T-cell (primary cell): ENCODE measurements at places on chromosomes 1 and 21.

DNA sequence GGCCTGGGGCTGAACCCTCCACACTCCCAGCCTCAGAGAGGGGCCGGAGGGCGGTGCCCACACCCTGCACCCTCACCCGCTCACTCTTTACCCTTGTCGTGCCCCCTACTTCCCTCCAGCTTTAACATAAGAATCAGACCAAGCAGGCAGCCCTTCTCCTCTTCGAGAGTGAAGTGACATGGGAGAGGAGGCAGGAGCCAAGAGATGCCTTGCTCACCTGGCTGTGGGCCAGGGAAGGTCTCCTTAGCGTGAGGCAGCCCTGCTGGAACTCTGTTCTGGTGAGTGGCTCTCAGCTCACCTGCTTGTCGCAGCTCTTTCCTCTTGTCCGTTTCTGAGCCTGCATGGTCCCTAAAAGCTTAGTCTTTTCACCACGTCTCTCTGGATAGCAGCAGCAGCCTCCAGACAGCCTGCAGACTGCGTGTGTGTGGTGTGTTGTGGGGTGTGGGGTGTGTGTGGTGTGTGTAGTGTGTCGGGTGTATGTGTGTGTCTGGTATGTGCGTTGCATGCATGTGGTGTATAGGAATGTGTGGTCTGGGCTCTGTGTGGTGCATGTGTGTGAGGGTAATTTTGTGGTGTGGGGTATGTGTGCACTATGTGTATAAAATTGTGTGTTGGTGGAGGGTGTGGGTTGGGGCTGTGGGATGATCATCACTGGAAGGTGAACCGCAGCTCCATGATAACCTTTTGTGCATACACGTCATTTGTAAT is 86.7 kb downstream of the CCDC185 start:
- peaks cover 3% of the 10 kb centered on the region for H3K4me1 ChIP-seq
- H3K27ac ChIP-seq = no peak overlapping the region
- peaks cover 36% of the 10 kb centered on the region for H3K27me3 ChIP-seq
- H3K36me3 ChIP-seq = no peaks in the 10 kb centered on the region
- no peak for DNase-seq

- H3K4me3 ChIP-seq = no peak overlapping the region
- no peak overlapping the region for H3K27ac ChIP-seq
Measured at GRCh38 chr1:165119086-165119485, 237.4 kb downstream of the LMX1A start.

GRCh38 chr1:10292188-10292587 is 81.8 kb downstream of the KIF1B start:
- no peak overlapping the region for H3K4me3 ChIP-seq
- no peaks in the 10 kb centered on the region for H3K27me3 ChIP-seq
- no peak overlapping the region for H3K27ac ChIP-seq
- no peaks in the 10 kb centered on the region for H3K4me1 ChIP-seq
- no peak for DNase-seq
- peaks cover 22% of the 10 kb centered on the region for H3K36me3 ChIP-seq

- H3K4me1 ChIP-seq = no peaks in the 10 kb centered on the region
- H3K36me3 ChIP-seq = no peaks in the 10 kb centered on the region
- no peak overlapping the region for H3K4me3 ChIP-seq
- no peak overlapping the region for H3K27ac ChIP-seq
- DNase-seq = no peak
Measured at GRCh38 chr1:71414179-71414578, 333.3 kb upstream of the ZRANB2 start.

GRCh38 chr1:102631691-102632090 is 476.6 kb downstream of the COL11A1 start:
- H3K36me3 ChIP-seq = no peaks in the 10 kb centered on the region
- H3K4me3 ChIP-seq = no peak overlapping the region
- no peaks in the 10 kb centered on the region for H3K27me3 ChIP-seq
- DNase-seq = no peak
- H3K4me1 ChIP-seq = no peaks in the 10 kb centered on the region

- H3K4me3 ChIP-seq = no peak overlapping the region
- no peak overlapping the region for H3K27ac ChIP-seq
- H3K36me3 ChIP-seq = no peaks in the 10 kb centered on the region
- H3K27me3 ChIP-seq = peaks cover 14% of the 10 kb centered on the region
- no peaks in the 10 kb centered on the region for H3K4me1 ChIP-seq
Measured at GRCh38 chr1:44571712-44572571, 102.3 kb downstream of the TMEM53 start.

DNA sequence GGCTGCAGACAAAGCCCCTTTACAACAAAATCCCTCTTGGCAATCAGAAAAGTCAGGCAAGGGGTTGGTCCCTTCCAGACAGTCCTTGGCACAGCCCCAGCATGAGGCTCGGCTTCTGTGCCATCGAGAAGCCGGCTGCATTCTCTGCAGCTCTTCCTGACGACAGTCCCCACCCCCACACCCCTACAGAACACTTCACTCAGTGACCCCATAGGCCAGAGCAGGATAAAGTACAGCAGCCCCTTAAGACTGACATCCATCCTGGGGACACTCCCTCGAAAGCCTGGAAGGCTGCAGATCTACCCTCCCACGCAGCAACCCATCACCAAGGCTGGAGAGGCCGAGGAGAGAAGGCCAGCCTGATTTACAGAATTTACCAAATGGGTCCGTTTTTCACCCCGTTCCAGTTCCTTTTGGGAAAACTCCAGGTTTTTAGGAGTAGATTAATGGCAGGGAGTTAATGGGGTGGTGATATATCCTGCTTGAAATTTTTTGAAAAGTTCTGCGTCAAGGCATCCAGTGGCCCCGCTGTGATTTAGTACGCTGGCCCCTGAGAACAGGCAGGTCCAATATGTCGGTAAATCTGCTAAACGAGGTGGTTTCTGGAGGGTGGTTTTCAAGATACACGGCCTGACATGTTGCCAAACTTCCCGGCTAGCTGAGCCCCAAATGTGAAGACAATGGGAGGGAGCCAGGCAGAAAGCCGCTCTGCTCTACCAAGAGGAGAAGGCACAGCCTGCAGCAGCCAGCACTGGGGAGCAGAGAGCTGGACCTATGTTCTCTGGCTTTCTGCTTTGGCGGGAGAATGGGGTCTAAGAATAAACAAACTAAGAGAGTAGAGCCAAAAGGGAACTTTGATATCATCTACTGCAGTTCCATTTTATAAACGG is 81.7 kb downstream of the SSBP3 start:
- peaks cover 7% of the 10 kb centered on the region for H3K36me3 ChIP-seq
- H3K4me1 ChIP-seq = peaks cover 2% of the 10 kb centered on the region
- H3K4me3 ChIP-seq = no peak overlapping the region
- H3K27me3 ChIP-seq = no peaks in the 10 kb centered on the region

- no peaks in the 10 kb centered on the region for H3K27me3 ChIP-seq
- no peak for DNase-seq
- H3K27ac ChIP-seq = no peak overlapping the region
- H3K4me3 ChIP-seq = no peak overlapping the region
- H3K36me3 ChIP-seq = peaks cover 3% of the 10 kb centered on the region
Measured at GRCh38 chr1:165637427-165637826, 6.4 kb downstream of the MGST3 start.

DNA sequence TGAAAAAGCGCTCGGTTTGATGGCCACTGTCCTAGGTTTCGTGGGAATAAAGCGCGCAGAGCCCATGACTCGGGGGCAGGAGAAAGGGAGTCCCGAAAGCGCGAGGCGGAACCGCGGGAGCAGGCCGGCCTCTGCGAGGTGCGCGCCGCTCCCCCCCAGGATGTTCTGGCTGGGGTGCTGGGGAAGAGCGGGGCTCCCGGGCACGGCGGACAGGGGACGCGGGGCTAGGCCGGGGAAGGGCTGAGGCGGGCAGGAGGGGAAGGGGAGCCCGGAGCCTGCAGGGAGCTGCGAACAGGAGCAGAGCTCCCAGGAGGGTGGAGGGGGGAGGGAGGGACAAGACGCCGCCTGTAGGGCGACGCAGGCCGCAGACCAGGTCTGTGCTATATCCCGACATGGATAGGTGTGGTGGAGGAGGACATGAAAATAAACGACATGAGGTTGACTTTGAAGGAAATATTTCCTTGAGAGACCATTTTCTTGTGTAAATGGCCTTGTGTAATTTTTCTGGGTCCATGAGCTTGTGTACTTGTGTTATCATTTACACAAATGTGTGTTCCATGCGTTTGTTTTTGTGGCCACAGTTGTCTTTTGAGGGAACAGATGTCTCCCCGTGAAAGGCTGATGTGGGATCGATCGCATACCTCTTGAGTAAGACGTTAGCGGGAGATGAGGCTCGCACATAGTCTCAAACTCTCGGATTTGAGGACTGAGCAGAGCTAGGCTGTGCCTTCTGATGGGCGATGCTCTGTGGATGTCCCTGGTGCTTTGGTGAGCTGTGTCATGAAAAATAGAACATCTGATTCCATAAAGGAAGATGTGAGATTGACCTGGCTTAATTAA is 1.3 kb downstream of the PCNT start:
- peaks cover 2% of the 10 kb centered on the region for H3K36me3 ChIP-seq
- H3K4me1 ChIP-seq = peaks cover 29% of the 10 kb centered on the region
- no peak overlapping the region for H3K27ac ChIP-seq
- DNase-seq = no peak
- H3K4me3 ChIP-seq = peak overlapping the region; percentile 67
- no peaks in the 10 kb centered on the region for H3K27me3 ChIP-seq

- H3K36me3 ChIP-seq = peaks cover 5% of the 10 kb centered on the region
- no peaks in the 10 kb centered on the region for H3K4me1 ChIP-seq
- no peak overlapping the region for H3K4me3 ChIP-seq
- H3K27ac ChIP-seq = no peak overlapping the region
Measured at GRCh38 chr1:179921472-179921871, 33.1 kb upstream of the CEP350 start.

- no peaks in the 10 kb centered on the region for H3K27me3 ChIP-seq
- no peak overlapping the region for H3K4me3 ChIP-seq
- no peak overlapping the region for H3K27ac ChIP-seq
Measured at GRCh38 chr1:227816750-227817446, 1.4 kb downstream of the PRSS38 start.

- no peak for DNase-seq
- no peaks in the 10 kb centered on the region for H3K4me1 ChIP-seq
- no peaks in the 10 kb centered on the region for H3K27me3 ChIP-seq
- no peak overlapping the region for H3K27ac ChIP-seq
- no peaks in the 10 kb centered on the region for H3K36me3 ChIP-seq
- no peak overlapping the region for H3K4me3 ChIP-seq
Measured at GRCh38 chr21:16460936-16461335, 731.2 kb downstream of the USP25 start.

DNA sequence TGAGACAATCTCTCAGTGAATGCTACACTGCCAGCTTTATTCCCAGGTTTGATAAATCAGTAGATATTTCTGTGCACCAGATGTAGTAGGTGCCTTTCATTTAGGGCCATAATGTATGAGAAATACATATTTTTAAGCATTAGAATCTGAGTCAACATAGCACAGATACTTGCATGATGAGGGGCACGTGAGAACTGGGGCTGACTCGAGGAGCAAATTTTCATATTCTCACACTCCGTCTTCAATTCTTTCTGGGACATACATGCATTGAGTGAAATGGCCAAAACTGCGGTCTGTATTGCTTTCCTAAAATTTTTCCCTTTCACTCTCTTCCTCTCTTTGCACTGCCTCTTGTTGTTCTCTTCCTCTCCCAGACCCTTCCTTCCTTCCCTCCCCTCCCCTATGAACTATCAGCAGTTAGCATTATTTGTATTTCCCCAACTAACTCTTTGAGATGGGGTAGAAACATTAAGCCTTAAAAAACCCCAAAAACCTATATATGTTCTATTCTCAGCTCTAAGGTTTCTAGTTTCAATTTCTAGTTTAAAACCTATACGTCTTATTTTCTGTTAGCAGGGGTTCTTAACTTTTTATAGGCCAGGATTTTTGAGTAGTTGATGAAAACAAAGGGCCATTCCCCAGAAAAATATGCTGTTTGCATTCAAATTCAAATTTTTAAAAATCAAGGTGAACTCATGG is 289.1 kb downstream of the PTBP2 start:
- no peaks in the 10 kb centered on the region for H3K4me1 ChIP-seq
- H3K36me3 ChIP-seq = no peaks in the 10 kb centered on the region
- no peak overlapping the region for H3K27ac ChIP-seq
- no peak overlapping the region for H3K4me3 ChIP-seq
- DNase-seq = no peak

GRCh38 chr1:197367627-197368026 is 99.6 kb downstream of the CRB1 start:
- no peaks in the 10 kb centered on the region for H3K27me3 ChIP-seq
- no peaks in the 10 kb centered on the region for H3K4me1 ChIP-seq
- no peak for DNase-seq

GRCh38 chr1:45291716-45292115 is 35.0 kb upstream of the HPDL start:
- H3K4me1 ChIP-seq = no peaks in the 10 kb centered on the region
- no peak overlapping the region for H3K4me3 ChIP-seq
- H3K36me3 ChIP-seq = no peaks in the 10 kb centered on the region
- DNase-seq = no peak
- no peaks in the 10 kb centered on the region for H3K27me3 ChIP-seq

DNA sequence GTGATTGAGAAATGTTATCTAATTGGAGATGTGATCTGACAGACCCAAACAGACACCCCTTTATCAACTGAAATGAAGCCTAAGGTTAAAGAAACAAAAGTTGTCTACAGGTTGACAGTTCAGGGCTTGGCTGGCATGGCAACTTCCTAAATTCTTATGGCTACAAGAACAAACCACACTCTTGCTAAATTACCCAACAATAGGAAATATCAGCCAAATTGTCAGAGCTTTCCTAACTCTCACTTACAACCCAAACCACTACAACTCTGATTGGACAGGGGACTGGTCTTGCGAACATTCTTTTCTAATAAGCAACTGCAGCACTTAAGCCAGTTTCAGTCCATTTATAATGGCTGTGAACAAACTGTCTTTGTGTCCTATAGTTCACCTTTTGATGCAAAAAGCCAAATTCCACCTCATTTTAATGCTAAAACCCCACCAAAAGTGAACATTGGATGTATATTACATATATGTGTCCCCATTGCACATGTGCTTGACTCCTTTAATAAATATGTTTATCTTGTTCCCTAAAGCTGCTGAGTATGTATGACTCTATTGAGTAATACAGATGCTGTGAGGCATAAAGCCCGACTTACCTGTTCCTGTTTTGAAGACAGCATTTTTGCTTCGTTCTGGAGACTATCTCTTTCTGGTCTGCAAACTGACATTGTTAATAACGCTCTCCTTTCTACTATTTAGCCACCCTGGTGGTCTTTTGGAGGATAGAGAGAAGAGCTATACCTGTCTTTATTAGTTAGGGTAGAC is 101.3 kb upstream of the HMCN1 start:
- H3K36me3 ChIP-seq = no peaks in the 10 kb centered on the region
- DNase-seq = no peak
- H3K4me3 ChIP-seq = no peak overlapping the region
- no peaks in the 10 kb centered on the region for H3K4me1 ChIP-seq
- no peaks in the 10 kb centered on the region for H3K27me3 ChIP-seq
- no peak overlapping the region for H3K27ac ChIP-seq

DNA sequence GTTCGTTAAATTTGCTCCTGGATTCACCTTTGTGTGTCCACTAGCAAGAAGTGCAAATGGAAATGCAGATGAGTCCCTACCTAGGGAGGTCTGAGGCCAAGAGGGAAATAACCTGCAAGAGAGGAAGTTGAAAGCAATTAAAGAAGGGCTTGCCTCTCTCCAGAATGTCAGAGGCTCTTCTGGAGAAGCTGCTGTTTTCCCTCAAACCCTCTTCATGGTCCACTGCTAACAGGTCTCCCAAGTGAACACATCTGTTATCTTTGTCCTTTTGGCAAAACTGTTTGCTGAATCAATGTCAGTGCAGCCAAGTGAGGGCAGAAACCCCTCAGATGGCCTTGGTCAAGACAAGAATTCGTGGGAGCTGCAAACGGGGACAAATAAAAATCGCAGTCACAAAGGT is 177.3 kb upstream of the PLXNA2 start:
- H3K27ac ChIP-seq = no peak overlapping the region
- H3K4me3 ChIP-seq = no peak overlapping the region
- no peaks in the 10 kb centered on the region for H3K4me1 ChIP-seq
- DNase-seq = no peak
- no peaks in the 10 kb centered on the region for H3K27me3 ChIP-seq
